ENCODE measurements at places on chromosomes 6 and 20.

DNA sequence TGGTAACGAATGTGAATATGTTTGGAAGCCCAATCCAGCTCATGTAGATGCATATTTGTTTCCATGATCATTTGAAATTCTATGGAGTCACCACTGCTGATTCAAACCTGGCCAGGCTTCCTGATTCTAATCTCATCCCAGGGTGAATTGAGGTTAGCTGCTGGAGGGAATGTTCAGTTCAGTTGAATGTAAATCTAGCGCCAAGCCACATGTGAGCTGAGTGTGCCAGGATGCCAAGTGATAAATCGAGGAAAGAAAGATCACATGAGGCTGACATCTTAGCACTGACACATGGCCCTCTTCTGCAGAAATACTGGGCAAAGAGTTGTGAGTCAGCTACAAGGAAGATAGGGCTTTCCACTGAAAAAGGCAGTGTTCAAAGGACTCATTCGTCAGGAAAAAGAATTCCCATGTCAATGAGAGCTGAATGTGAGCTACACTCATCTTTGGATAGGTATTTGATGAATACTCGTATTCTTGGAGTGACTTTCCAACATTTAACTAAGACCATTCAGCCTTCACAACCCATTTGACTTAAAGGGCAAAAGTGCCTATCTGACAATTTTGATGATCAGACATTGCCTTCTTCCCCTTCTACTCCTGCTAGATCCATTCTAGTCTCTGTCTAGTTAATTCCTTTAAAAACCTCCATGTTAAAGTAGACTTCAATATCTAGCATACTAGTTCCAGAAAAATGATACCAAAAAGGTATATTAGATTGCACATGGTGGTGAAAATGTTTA is 172.1 kb downstream of the MTFR2 start:
- DNase-seq: no peak

GRCh38 chr6:87791982-87792381 is 89.9 kb upstream of the AKIRIN2 start:
- no peak for DNase-seq

DNA sequence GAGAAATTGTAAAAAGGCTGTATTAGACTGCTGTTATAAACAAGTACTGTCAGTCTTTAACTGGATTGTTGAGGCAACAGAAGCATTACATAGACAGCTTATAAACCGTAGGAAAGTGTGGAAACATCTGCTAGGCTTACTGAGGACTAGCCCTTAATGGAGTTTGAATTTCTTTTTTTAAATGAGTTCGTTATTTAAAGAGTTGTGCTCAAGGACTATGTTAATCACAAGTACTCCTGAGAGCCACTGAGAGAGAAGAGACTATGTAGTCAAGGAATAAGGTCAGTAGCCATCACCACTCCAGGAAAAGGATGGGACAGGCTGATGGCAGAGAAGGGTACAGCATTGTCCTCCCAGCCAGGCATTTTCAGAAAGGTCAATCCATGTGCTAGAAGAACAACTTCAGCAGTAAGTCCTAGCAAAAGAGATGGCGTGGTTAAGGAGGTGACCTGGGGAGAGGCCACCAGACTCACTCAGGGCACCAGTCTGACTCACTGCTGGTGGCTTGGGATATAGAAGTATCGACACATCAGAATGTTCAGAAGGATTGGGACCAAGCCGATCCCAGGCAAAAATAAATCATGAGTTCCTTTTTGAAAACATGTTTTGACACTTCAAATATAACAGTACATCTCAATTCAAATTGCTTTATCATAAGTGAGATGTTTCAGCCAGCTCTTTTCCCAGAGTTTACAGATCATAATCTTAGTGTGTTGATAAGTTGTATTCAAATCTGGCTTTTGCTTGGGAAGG is 6.4 kb downstream of the RPS12 start:
- peak; percentile 59 for DNase-seq

- DNase-seq: peak; percentile 72
Measured at GRCh38 chr6:129704708-129705107, 5.3 kb downstream of the ARHGAP18 start.

GRCh38 chr6:84882768-84883766 is 118.7 kb upstream of the TBX18 start:
- DNase-seq: no peak

DNA sequence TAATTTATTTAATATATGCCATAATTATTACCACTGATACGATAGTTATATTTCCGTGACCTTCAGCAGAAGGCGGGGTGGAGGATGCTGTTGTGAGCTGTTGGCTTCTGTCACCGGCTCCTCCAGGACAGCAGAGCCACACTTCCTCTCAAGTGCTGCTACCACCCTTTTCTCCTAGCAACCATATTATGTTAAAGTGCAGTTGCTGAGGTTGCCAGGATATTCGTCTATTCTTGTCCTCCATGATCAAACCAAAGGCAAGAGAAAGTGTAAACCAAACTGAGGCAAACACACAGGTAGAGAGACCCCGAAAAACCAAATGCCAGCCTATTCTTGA is 27.8 kb downstream of the RGS17 start:
- no peak for DNase-seq

DNA sequence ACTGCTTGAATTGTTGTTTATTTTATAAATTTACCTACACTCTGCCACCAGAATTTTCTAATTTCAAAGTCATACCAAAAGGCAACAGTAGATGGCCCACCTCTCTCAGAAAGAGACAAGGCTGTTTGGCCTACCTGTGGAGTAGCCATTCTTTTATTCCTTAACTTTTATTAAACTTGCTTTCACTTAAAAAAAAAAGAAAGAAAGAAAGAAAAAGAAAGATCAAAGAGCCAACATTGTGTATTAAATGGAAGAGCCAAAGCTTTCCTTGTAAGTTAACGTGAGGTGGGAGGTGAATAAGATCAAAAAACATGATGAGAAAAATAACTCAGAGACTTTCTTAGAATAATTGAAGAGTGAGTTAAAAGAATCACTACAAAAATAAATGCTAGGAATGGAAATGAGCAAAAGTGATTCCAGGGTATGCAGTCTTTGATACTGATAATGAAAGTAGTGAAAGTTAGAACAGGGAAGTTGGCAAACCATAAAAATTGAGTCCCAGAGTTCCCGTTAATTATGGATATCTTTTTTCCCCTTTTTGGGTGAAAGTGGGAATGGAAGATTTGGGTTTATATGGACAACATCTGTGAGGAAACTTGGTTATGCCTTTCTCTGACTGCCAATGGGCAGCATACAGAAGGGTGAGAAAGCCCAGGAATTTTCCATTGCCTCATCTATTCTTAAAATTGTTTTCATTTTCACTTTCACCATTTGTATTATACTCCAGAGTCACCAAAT is 35.9 kb upstream of the MYB start:
- peak; percentile 82 for DNase-seq

DNA sequence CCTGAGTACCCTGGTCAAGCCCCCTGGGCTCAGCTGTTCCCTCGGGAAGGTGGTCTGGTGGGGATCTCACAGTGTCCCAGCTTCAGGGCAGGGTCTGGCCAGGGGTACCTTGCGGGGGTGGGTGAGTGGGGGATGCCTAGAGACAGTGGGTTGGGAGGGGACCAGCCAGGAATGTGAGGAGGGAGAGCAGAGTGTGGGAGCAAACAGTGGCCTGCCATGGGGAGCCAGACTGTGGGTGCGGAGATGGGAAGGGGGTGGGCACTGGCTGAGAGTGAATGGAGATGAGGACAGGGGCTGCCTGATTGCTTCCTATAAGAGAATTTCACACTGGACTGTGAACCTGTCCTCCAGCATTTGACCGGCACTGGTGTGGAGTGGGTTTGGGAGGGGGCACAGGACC is 95.1 kb downstream of the VEGFA start:
- DNase-seq: no peak

- DNase-seq: peak; percentile 96
Measured at GRCh38 chr20:60057866-60058807, 99.9 kb downstream of the CDH26 start.

DNA sequence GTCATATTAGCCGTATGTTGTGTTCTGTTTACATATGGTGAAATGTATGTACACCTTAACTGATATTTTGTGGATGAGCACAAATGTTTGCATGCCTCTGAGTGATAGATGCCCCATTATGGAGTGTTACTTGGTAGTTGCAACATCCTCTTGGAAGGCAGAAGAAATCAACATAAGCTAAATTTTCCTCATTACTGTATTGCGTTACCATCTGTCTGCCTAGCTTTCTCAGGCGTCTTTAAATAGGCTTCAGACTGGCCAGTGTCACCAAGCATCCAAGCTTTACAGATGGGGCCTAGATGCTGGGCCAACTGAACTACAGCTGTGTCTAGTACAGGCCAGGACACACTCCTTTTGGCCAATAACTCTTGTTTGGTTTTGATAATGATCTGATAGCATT is 250.6 kb downstream of the SAMD5 start:
- DNase-seq: no peak

DNA sequence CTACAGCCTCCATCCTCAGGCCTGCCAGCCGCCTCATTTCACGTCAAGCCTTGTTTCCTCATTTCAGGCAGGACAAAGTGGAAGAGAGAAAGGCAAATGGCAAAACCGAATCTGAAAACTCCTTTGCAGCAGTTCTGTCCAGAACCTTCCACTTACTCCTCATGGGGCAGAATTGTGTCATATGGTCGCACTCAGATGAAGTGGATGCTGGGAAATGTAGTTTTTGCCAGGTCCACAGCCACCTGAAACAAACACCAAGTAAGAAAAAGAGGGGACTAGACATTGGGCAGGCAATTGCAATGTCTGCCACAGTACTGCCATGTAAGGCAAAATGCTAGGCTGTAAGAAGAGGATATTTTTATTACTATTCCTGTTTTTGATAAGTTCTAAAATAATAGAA is 44.9 kb downstream of the ISM1 start:
- DNase-seq: no peak

DNA sequence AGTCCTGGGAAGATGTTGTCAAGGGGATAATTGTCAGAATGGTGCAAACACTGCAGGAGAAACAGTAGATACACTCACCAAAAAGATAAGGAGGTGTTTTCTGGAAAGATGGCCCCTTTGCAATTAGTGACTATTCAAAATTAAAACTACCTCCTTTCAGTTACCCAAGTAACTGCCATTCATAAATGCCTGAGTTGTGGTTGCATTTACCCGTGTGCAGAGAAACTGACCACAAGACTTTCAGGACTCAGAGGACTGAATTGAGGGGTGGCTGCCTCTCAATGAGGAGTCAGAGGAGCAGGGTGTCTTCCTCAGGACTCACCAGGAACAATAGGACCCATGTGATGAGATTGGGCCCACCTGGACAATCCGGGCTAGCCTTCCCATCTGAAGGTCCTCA is 39.0 kb downstream of the GCM1 start:
- DNase-seq: no peak

DNA sequence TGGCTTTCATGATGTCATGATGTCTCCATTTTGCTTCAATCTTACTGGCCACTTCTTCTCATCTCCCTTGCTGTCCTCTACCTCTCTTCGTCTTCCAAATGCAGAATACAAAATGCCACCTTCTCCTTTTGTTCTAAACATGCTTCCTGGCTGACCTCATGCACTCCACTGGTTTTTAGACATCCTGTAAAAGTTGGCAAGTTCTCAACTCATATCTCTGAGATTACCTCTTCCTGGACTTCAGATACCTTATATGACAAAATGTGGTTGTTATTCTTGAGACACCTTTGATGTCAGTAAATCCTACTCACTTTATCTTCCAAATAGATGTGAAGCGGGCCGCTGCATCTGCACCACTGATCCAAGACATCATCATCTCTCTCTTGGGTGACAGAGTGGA is 212.7 kb upstream of the FOXA2 start:
- DNase-seq: no peak

DNA sequence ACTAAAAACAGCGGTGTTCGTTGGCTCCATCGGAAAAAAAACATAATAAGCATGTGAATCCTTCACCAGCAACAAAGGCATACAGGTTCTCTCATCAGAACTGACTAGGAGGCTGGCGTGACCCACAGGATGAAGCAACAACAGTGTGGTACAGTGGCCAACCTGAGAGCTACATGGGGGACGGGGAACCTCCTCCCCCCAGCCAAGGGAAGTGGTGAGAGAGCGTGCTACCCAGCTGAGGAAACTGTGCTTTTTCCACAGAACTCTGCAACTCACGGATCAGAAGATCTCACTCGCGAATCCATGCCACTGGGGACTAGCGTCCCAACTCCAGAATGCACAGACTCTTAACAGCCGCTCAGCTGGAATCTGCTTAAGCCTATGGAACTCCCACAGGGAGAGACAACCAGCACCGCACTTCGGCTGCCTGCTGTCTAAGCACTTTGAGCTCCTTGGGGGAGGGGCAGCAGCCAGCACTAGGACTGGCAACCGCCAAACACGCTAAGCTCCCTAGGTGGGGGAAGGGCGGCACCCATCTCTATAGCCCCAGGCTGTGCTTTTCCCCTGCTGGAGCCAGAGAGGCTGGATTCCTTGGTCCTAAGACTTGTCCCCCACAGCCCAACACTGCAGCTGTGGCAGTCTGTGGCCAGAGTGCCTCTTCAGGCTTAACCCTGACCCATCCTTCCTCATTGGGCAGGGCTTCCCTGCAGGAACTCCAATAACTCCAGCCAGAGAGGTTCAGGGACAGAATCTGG is 538.3 kb upstream of the BTBD3 start:
- DNase-seq: no peak

DNA sequence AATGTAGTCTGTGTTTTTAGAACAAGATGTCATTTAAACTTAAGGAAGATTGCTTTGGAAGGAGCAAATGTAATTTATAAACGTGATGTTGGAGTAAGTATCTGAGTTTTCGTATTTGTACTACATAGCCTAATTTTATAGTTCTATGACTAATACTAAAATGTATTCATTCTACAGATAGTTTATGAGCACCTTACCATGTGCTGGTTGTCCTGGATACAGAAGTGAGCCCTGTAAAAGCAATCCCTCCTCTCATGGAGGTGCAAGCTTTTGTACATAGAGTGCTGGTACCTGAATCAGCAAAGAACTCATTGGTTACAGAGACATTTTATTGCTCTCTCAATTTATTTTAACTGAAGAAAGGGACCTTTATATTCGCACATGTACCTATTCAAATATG is 27.1 kb downstream of the TBPL1 start:
- no peak for DNase-seq

GRCh38 chr20:20366551-20366875 is 1.4 kb upstream of the INSM1 start:
- DNase-seq: no peak

- DNase-seq: no peak
Measured at GRCh38 chr6:107633680-107634323, 143.9 kb downstream of the SOBP start.

GRCh38 chr6:39347906-39348585 is 25.5 kb upstream of the KCNK16 start:
- peak; percentile 80 for DNase-seq

Data from hematopoietic multipotent progenitor cell treated with erythropoietin and hydrocortisone succinate and interleukin-3 and kit ligand, for 4 days (in vitro differentiated cells).